ENCODE measurements at places on chromosomes 3 and 15. TPM values are rescaled to one million over a fixed set of nuclear protein-coding genes. Genes with fewer than 3 reads are reported as not detected.

The UPK1B gene
- total RNA-seq = not detected

The EPHA6 gene
- total RNA-seq = 3.8 TPM

The A4GNT gene
- not detected for total RNA-seq

DNA sequence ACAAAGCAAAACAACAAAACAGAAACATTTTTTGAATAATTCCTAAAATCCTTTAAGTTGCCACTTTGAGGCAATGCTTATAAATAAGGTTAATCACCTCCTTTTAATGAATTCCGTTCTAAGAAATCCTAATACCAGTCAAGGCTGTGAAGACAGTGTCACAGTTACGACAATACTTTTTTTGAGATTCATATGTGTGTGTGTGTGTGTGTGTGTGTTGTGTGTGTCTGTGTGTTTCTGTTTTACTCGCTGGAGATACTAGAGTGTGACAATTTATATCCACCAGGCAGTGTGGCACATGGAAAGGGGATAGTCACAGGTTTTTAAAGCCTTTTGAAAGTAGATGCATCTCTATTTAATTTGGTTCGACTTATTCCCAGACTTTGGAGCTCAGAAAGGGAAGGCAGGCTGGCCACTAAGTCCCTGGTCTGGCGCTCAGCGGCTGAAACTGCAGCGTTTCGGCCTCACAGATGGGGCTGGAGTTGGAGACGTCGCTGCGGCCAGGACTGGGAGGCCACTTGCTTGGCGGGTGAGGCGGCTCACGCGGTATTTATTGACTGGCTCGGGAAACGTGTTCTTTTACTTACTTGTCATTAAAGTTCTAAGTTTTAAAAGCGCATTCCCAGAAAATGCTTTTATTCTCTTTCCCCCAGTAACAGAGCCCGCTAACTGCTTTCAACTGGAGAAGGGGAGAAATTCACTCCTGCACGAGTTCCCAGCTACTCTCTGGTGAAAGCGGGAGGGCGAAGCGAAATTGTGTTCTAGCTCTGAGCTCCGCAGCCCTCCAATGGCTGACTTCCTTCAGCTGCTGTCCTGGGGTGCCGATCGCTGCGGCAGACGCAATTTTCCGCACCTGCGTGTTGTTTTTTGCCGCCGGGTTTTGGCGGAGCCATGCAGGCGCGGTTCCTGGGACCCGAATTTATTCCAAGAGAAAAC, 13.7 kb downstream of the ZIC1 start:
- no peak overlapping the region for H3K4me3 ChIP-seq
- H3K4me1 ChIP-seq = peaks cover 17% of the 10 kb centered on the region
- no peak overlapping the region for H3K27ac ChIP-seq
- H3K36me3 ChIP-seq = no peaks in the 10 kb centered on the region
- H3K27me3 ChIP-seq = peaks cover 98% of the 10 kb centered on the region
- DNase-seq = no peak

DNA sequence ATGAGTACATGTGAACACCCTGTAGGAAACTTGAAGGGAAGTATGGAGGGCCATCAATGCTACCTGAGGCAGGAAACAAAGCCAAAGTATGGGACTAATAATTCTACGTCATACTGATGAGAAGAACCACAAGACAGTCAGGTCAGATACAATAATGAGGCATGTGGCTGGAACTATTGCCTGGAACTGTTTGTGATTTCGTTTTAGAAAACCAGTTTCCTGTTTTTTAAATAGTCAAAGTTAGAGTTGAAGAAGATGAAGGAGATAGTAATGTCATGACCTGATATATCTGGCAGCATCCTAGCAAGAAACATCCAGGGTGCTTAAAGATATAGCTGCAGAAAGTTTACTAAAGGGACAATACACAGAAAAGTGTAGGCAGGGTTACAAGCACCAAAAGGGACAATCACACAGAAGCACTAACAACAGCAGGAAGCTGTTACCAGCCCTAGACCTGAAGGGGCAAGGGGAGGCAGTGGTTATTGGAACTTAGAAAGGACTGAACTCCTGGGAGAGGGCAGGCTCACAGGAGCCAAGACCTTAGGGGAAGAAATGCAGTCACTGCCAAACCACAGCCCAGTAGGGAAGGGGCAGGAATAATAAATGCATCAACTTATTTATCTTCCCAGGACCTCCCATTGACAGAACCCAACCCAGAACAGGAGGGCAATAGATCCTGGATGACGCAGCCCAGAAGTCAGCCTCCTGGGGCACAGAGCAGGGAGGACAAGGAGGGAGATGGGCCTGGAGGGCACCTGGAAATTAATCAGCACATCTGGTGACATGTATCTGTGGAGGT, 302.1 kb upstream of the STT3B start:
- H3K4me1 ChIP-seq = no peaks in the 10 kb centered on the region
- H3K36me3 ChIP-seq = no peaks in the 10 kb centered on the region
- no peaks in the 10 kb centered on the region for H3K27me3 ChIP-seq
- no peak overlapping the region for H3K4me3 ChIP-seq
- DNase-seq = no peak

The POLR2M gene
- total RNA-seq = 55.0 TPM

GRCh38 chr3:111106993-111107661, 35.5 kb downstream of the NECTIN3 start:
- no peaks in the 10 kb centered on the region for H3K27me3 ChIP-seq
- no peak for DNase-seq
- H3K36me3 ChIP-seq = no peaks in the 10 kb centered on the region
- no peak overlapping the region for H3K27ac ChIP-seq
- no peak overlapping the region for H3K4me3 ChIP-seq

The CCR5 gene
- total RNA-seq = 1.1 TPM
